ENCODE measurements at places on chromosomes 5 and 9. TPM values are rescaled to one million over a fixed set of nuclear protein-coding genes. Genes with fewer than 3 reads are reported as not detected.

Gene SURF2
- 13.6 TPM for total RNA-seq

Gene CTXN3
- not detected for total RNA-seq

Gene FPGS
- total RNA-seq, result 27.4 TPM

Gene PCDHAC2
- total RNA-seq, result 6.8 TPM

Gene GRXCR2
- not detected for total RNA-seq

Gene ARID3C
- total RNA-seq, result 0.27 TPM

Gene CDC25C
- total RNA-seq, result 2.3 TPM

Gene RNF183
- 0.43 TPM for total RNA-seq

Gene SLC46A2
- not detected for total RNA-seq

Gene SLC45A2
- total RNA-seq, result 1.4 TPM

Gene ANGPTL2
- 17.6 TPM for total RNA-seq

Gene CAMK4
- total RNA-seq, result 1.6 TPM

Gene PHYHD1
- total RNA-seq, result 20.3 TPM

Gene PCDHA5
- 2.2 TPM for total RNA-seq

Gene PCDHB7
- total RNA-seq, result 0.53 TPM

Gene TBC1D9B
- 77.0 TPM for total RNA-seq

Gene FBP2
- total RNA-seq, result not detected

Gene CERCAM
- 49.2 TPM for total RNA-seq

Gene FGF1
- 0.23 TPM for total RNA-seq

Gene FABP6
- total RNA-seq, result 55.7 TPM

Gene ABITRAM
- 13.7 TPM for total RNA-seq

Gene CCDC69
- 28.7 TPM for total RNA-seq

Gene RPS14
- total RNA-seq, result 2,589 TPM

Gene LHFPL2
- 39.9 TPM for total RNA-seq

Gene LCN6
- not detected for total RNA-seq

Gene ENG
- total RNA-seq, result 6.8 TPM

Gene FGD3
- total RNA-seq, result 5.8 TPM

Gene PFN3
- not detected for total RNA-seq

Gene PLAC8L1
- total RNA-seq, result 1.5 TPM

Gene S100Z
- 1.4 TPM for total RNA-seq

Gene TMEM245
- total RNA-seq, result 101 TPM

Gene IFNA21
- total RNA-seq, result not detected

Gene GARIN3
- not detected for total RNA-seq

Gene STOM
- total RNA-seq, result 156 TPM

Gene DNAI1
- not detected for total RNA-seq

Gene NR2F1-AS1
- total RNA-seq, result 8.2 TPM

Gene CCDC192
- not detected for total RNA-seq

Gene CCIN
- not detected for total RNA-seq

Gene DND1
- total RNA-seq, result 1.3 TPM

Gene ROPN1L
- total RNA-seq, result 0.28 TPM

Gene CKMT2
- total RNA-seq, result 5.5 TPM

Gene FOXI1
- not detected for total RNA-seq

Gene SLCO6A1
- 0.52 TPM for total RNA-seq

Gene SCGB3A2
- total RNA-seq, result 32.0 TPM

Gene FCN2
- not detected for total RNA-seq

Gene FAM81B
- total RNA-seq, result 0.80 TPM

Gene CD14
- total RNA-seq, result 0.84 TPM

Gene IFNB1
- not detected for total RNA-seq
